CD4-positive, alpha-beta T cell treated with Interleukin-10 for 1 hour (primary cell): ENCODE measurements at places on chromosomes 5 and 9.

- no peak for DNase-seq
These were observed 46.2 kb downstream of the MCTP1 start for GRCh38 chr5:95238560-95239325.

GRCh38 chr9:75979362-75979761 is 88.9 kb downstream of the PCSK5 start:
- DNase-seq, result peak; percentile 0

DNA sequence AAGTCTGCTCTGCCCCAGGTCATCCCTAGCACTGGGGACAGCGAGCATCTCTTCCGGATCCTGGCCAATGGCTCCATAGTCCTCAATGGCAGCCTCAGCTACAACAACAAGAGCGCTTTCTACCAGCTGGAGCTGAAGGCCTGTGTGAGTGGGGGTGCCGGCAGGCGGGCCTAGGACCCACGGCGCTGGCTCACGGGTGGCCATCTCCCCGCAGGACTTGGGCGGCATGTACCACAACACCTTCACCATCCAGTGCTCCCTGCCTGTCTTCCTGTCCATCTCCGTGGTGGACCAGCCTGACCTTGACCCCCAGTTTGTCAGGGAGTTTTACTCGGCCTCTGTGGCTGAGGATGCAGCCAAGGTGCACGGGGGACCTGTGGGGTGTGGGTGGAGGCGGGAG is 25.9 kb downstream of the CDHR2 start:
- DNase-seq, result no peak

- DNase-seq, result peak; percentile 57
These were observed 2.8 kb downstream of the GBGT1 start for GRCh38 chr9:133160742-133161546.

DNA sequence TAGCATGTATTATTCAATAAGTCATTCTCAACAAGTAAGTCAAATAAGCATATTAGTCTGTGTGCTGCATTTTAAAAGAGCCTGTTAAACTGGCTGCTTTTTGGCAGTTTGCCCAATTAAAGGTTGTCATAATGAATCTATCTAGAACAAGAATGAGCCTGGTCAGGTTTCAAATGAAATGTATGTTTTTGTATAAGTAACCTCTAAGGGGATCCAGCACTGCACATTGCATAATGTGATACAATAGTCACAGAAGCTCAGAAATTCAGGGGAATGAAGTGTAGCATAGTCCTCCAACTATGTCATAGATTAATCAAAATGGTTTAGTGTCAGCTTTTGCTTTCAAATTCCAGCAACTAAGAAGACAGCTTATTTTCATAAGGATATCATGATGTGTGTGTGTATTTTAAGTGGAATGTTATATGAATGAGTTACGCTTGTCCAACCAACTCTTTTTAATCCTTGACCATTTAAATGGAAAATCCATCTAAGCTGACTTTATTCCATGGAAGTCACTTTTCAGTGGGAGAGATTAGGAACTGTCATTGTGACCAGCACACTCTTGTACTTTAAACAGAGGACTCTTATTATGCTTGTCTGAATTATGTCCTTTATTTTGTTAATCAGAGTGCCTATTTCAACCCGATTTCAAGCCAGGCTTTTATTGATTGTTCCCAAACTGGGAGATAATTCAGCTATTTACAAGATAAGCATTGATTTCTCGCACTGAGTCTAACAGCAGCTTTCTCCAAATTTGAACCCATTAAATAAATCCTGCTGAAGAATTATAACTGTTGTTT is 283.9 kb upstream of the ADAMTSL1 start:
- no peak for DNase-seq

- peak; percentile 20 for DNase-seq
These were observed 27.0 kb downstream of the GNAQ start for GRCh38 chr9:78004478-78005229.

DNA sequence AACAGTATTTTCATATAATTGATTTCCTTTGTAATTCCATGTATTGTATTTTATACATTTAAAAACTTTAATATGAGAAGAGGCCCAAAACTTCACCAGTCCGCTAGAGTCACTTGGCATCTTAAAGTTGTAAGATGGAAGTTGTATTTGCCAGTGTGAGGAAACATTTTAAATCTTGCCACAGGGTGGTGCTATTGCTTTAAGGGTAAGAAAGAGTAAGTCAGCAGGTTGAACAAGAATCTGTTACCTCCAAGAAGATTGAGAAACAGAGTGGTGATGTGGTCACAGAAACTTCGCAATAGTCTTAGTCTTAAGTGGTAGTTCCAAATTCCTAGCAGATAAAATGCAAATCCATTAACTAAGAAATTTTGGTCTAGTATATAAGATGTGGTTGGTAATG is 39.8 kb upstream of the RANBP6 start:
- DNase-seq, result peak; percentile 76

- no peak for DNase-seq
These were observed 64.5 kb downstream of the ERAP1 start for GRCh38 chr5:96743065-96743768.

GRCh38 chr9:135447126-135447525 is 32.5 kb upstream of the PPP1R26 start:
- no peak for DNase-seq

- DNase-seq, result no peak
These were observed 480.3 kb upstream of the SEMA6A start for GRCh38 chr5:117054911-117055310.

GRCh38 chr9:105024529-105024928 is 96.6 kb upstream of the ABCA1 start:
- no peak for DNase-seq

DNA sequence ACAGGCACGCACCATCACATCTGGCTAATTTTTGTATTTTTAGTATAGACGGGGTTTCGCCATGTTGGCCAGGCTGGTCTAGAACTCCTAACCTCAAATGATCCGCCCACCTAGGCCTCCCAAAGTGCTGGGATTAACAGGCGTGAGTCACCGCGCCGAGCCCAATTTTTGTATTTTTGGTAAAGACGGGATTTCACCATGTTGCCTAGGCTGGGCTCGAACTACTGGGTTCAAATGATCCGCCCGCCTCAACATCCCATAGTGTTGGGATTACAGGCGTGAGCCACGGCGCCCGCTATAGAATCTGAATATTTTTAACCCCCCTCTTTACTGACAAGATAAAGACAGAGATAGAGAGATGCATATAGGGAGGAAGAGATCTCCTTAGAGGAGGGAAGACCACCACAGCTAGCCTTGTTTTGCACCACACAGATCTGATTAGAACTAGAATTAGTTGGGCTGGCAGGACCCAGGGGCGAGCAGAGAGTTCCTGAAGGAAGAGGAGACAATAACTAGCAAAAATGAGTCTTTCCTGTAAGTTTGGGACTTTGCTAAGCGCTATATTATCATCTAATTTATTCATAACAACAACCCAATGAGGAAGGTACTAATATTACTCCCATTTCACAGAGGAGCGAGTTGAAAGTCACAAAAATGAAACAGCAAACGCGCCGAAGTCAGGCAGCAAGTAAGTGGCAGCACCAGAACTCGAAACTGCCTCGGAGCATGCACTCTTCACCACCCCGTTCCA is 1.5 kb upstream of the ANKHD1 start:
- no peak for DNase-seq

GRCh38 chr9:109319626-109320241 is 1.1 kb downstream of the EPB41L4B start:
- no peak for DNase-seq

GRCh38 chr5:20129501-20129900 is 141.5 kb upstream of the CDH18 start:
- no peak for DNase-seq

GRCh38 chr9:78559449-78559885 is 262.5 kb downstream of the PSAT1 start:
- no peak for DNase-seq

- no peak for DNase-seq
These were observed 43.1 kb downstream of the LHX2 start for GRCh38 chr9:124054582-124055227.

GRCh38 chr9:98159301-98159700 is 33.1 kb downstream of the CORO2A start:
- no peak for DNase-seq

DNA sequence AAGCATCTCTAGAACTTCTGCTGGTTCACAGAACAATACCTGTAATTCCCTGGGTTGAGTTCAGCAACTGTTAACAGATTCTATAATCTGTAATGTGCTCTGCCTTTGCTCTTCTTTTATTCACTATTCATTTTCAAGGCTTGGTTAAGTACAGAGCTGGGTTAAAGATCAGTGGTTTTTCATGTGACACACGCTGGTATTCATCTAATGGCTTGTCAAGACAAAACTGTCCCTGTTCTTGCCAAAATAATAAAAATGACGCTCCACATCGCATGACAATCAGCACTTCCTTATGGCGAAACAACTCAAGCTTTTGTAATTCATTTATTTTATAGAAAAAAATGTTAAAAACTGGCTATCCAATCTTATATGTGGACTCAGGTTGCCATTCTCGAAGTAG is 137.9 kb downstream of the BNC2 start:
- no peak for DNase-seq

- DNase-seq, result peak; percentile 59
These were observed 59.3 kb downstream of the OSTF1 start for GRCh38 chr9:75147638-75148037.

DNA sequence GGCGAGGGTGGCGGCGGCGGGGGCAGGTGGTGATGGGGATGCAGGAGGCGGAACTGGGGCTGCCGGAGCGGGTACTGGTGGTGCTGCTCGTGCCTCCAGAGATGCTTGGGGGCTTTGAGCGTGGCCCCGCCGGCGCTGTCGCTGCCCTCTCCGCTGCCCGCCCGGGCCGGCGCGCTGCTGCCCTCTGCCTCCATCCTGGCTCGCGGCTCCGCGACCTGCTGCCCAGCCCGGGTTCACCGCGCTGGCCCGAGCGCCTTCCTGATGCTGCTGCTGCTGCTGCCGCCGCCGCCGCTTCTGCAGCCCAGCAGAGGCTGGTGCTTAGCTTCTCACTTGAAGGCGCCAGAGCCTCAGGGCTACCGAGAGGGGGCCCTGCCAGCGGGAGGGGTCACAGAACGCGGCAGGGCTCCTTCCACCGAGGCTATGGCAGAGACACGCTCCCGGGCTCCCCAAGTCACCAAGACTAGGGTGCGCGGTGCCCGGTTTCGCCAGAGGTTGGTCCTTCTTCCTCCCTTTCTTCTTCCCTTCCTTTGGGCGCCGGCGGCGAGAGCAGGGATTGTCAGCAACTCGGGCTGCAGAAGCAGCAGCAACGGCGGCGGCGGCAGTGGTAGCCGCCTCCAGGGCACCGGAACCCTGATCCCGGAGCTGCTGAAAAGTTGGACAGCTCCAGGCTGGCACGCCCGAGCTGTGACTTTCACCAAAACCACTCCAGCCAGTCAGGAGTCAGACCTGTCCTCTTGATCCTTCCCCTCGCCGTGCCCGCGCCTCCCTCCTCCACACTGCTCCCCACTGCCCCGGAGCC is at the start of gene PDE4D:
Gene PDE4D, minus strand, starts transcription at position 298 of the 799 bp plus-strand sequence.
- DNase-seq, result no peak

GRCh38 chr9:93852728-93853127 is 102.4 kb downstream of the BARX1 start:
- DNase-seq, result no peak

GRCh38 chr9:108550106-108550505 is 305.7 kb downstream of the ACTL7B start:
- no peak for DNase-seq

DNA sequence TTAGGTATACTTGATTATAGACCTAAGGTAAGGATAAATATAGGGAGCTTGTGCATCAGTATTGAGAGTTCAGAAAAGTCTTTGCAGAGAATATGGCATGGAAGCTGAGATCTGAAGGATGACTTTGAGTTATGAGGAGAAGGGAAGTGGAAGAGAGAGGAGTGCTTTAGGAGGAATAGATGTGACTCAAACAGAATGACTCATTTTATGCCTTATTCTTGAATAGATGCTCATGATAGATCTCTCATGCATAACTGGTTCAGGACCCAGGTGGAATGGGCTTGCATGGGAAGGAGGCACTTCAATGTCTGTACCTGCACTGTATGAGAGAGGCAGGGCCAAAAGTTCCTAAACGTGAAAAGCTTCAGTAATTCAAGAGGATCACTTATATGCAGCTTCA is 103.3 kb downstream of the CWC27 start:
- no peak for DNase-seq

DNA sequence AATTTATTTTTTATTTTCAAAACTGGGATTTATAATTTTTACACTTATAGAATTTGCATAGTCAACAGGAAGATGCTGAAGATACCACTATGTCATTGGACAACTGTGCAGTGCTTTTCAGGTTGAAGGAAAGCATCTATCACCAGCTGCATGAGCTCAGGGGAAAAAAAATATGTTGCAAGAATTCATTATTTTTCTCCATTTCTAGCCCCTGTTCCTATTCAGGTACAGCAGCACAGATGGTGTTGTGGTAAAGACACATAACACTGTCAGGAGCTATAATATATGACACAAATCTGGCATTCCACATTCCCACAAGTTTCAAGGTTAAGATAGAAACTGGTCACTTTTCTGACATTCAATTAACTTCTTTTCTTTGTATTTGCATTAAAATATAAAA is 1088.6 kb downstream of the MAT2B start:
- no peak for DNase-seq

- DNase-seq, result no peak
These were observed 19.8 kb downstream of the CDO1 start for GRCh38 chr5:115796656-115797055.
